Metanephros (tissue), 2 donors: ENCODE measurements at places on chromosomes 3 and 15. TPM values are rescaled to one million over a fixed set of nuclear protein-coding genes. Genes with fewer than 3 reads are reported as not detected.

SLC35A5 gene
- 43.9 TPM for total RNA-seq

CLDN16 gene
- total RNA-seq: 73.5 TPM

NR2F2 gene
- 184 TPM for total RNA-seq

CTXND1 gene
- total RNA-seq: 5.2 TPM

KBTBD8 gene
- 1.7 TPM for total RNA-seq

BFSP2 gene
- total RNA-seq: not detected

FGF12 gene
- 3.6 TPM for total RNA-seq

OSBPL10 gene
- 36.4 TPM for total RNA-seq

FBXL22 gene
- 9.2 TPM for total RNA-seq

TNNC1 gene
- 97.2 TPM for total RNA-seq

SLC12A1 gene
- 578 TPM for total RNA-seq

ITIH3 gene
- total RNA-seq: 8.6 TPM

ALDH1A2 gene
- total RNA-seq: 157 TPM

TP63 gene
- total RNA-seq: 2.9 TPM

FOXL2NB gene
- total RNA-seq: not detected

RAP2B gene
- 9.2 TPM for total RNA-seq
